ENCODE measurements at places on chromosomes 13 and 19.
A peak's percentile ranks its signal among the peaks of the same experiment; 100 is the strongest.

DNA sequence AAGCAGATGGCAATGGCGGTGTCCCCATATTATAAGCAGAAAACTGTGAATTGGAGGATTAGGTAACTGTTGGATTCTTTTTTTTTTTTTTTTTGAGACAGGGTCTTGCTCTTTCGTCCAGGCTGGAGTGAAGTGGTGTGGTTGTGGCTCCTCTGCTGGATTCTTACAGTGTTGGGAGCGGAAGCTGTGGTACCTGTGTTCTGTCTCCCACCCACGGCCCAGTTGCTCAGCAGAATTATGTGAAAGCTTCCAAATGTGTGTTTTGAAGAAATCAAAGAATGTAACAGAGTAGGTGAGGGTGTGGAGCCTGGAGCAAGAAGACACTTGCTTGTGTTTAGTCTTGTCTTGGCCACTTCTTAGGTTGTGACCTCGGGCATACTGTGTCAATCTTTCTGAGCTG lies 295.6 kb downstream of the SHISA2 start:
- no peak for DNase-seq

DNA sequence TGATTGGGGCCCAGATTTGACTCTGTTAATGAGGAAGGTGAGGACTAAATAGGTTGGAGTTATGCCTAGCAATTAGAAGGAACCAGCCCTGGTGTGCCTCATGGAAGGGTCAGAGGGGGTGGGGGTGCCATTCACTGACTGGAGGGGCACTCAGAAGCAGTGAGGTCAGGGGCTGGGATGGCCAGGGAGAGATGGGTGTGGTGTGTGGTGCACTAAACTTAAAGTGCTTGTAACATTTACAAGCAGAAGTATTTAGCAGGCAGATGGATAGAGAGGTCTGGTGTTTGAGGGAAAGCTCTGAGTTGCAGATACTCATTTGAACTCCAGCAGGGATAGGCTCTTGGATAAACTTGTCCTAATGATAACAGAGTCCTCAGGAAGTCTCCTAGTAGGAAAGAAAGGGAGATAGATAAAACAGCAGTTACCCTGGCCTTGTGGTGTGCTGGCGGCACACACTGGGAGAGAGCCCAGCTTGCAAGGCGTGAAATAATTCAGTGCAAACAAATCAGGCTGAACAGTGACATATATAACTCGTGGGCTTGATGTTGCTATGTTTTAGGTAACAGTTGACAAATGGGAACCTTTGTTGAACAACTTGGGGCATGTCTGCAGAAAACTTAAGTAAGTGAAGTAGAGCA lies 20.0 kb upstream of the UPF3A start:
- DNase-seq, result no peak

GRCh38 chr19:46353730-46354528 lies 7.0 kb downstream of the PPP5C start:
- DNase-seq, result no peak

DNA sequence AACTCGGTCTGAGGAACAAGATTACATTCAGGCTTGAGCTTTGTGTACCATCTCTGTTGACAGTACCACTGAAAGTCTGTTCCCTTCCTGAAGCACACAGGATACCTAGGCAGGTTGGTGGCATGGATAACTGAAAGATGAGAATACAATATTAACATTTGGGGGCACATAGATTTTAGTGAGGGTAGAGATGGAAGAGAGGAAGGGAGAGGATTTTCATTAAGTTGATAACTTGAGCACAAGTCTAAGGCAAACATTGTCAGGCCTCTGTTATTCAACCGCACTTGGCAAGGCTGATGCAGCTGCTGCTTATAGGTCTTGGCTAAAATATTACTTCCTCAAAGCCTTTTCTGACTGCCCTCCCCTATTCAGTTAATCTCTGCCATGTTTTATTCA lies 10.9 kb downstream of the MIR17HG start:
- no peak for DNase-seq

GRCh38 chr13:52711286-52711685 lies 28.3 kb downstream of the CNMD start:
- DNase-seq, result peak; percentile 21

DNA sequence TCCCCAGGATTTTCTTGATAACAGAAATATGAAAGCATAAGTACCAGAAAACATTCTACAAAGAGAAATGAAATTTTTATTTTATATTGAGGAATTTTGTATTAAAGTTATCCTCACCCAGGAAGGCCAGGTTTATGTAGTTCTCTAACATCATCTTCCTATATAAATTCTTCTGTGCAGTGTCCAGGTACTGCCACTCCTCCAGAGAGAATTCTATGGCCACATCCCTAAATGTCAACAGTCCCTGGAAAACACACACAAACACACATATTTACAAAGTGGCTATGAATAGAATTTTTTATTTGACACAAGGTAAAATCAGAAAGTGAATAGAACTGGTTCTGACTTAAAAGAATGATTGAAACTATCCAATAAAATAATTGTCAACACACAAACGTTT lies 110.5 kb upstream of the ZNF91 start:
- no peak for DNase-seq
